ENCODE measurements at places on chromosomes 6 and 20.
A peak's percentile ranks its signal among the peaks of the same experiment; 100 is the strongest.

GRCh38 chr6:105669232-105669631, 266.4 kb upstream of the PREP start:
- no peak for DNase-seq

DNA sequence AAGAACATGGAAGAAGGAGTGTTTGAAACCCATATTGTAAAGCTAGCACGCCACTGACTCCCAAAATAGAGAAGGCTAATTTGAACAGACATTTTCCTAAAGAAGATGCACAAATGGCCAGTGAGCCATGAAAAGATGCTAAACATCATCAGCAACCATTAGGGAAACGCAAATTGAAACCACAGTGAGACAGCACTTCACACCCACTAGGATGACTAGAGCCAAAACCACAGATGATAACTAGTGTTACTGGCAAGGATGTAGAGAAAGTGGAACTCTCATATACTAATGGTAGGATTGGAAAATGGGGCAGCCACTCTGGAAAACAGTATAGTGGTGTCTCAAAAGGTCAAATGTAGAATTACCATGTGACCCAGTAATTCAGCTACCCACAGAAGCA, 58.2 kb downstream of the BMP7 start:
- no peak for DNase-seq

DNA sequence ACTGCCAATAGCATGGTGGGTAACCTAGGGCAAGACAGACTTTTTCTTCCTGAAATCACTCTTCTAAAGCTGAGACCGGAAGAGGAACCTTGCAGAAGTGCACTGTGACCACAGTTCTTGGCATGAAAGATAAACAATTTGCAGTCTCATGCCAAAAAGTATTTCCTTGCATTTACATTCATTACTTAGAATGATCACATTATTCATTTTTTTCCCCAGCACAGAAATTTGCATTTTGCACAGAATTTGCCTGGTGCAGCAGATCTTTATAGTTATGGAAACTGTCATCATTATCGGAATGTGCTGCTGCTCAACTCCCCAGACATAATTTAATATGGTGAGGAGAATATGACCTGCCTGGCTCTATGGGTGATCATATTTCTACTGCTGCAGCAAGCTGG, 42.2 kb upstream of the EDN3 start:
- peak; percentile 40 for DNase-seq

DNA sequence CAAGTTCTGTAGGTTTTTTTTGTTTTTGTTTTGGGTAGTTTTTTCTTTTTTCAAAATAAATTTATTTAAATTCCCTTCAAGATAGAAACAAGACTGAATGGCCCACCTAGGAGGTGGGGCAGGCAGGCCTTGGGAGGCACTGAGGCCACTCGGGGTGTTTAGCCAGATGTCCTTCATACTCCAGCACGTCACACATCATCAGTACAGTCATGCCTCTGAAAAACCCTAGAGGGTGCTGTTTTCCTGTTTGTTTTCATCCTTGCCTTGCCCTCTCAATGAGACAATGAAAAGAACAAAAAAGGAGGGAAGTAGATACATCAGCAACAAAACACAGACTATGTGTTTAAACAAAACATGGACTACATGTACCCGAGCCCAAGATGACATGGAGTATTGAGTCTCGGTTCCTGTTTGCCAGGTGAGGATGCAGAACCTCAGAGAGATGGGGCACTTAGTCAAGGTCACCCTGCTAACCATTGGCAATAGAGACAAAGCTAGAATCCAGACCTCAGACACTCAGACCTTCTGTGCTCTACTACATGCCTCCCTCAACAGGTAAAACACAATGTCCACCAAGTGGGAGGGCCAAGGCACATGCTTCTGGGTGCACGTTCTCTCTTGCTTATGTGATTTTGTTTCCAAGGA, 26.8 kb upstream of the CLIC5 start:
- DNase-seq = peak; percentile 66

GRCh38 chr6:136969433-136969832, 47.3 kb downstream of the SLC35D3 start:
- no peak for DNase-seq

GRCh38 chr6:10384610-10385523, 30.0 kb downstream of the TFAP2A start:
- DNase-seq = no peak

GRCh38 chr20:24164360-24164759, 175.8 kb upstream of the GGTLC1 start:
- DNase-seq = no peak

DNA sequence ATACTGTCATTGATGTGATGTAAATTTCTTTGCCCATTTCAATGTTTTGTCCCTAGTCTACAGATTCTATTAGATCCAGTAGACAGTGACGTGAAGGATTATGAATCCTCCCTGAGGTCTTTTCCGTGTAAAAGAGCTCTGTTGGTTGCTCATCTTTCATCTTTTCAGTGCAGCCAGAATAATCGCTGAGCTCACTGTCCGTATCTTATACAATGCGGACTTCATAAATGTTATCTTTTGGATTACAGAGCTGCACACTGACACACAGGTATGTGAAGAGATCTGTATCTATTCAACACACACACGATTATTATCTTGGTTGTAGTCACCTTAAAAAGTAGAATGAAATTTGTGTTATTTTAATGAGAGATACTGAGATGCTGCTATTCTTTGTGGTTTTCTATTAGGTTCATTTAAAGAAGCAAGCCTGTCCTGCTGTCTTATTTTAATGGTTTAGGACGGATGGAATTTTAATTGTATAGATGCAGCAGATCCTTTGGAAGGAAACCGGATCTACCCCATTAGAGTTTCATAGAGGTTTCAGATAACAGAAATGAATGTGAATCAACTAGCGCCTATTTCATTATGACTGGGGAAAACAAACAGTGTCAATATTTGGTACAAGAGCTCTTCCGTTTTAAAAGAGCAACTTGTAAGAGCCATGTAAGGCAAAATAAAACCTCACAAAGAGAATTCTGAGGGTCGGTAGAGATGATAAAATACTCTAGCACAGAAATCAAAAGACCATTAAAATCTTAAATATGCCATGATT, 79.4 kb downstream of the BMP6 start:
- no peak for DNase-seq

DNA sequence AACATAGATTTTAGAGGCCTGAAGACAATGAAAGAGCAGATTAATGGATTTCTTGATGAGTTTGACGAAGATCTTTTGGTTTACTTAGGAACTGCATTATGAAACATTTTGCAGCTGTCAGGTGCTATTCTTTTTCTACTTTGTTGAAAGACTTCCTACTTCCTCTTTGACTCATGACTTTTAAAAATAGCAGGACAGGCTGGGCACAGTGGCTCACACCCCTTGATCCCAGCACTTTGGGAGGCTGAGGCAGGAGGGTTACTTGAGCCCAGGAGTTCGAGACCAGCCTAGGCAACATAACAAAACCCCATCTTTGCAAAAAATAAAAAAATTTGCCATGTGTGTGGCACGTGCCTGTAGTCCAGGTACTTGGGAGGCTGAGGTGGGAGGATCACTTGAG, 52.0 kb downstream of the ITCH start:
- DNase-seq = peak; percentile 46

GRCh38 chr6:111685058-111685457, 79.4 kb upstream of the TRAF3IP2 start:
- no peak for DNase-seq

DNA sequence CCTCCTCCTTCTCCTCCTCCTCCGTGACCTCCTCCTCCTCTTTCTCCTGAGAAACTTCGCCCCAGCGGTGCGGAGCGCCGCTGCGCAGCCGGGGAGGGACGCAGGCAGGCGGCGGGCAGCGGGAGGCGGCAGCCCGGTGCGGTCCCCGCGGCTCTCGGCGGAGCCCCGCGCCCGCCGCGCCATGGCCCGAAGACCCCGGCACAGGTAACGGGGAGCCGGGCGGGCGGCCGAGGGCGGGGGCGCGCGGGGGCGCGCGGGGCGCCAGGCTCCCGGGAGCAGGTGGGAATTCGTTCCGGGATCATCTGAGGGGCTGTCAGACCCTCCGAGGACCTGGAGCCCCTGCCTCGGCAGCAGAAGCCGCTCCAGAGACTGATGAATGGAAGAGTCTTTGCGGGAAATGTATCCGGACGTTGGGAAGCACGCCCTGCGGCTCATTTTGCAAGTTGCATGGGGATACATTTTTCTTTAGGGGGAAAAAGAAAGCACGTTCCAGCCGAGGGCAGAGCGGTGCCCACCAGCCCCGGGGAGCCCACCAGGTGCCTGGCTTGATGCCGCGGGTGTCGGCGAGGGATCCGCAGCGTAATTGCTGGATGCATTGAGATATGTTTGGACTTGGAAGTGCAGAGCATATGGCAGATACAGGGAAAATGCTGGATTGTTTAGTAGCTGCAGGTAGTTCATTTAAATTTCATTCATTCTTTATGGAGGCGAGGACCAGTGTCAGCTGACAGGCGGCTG, 394 bp downstream of the MYB start:
- DNase-seq = no peak

DNA sequence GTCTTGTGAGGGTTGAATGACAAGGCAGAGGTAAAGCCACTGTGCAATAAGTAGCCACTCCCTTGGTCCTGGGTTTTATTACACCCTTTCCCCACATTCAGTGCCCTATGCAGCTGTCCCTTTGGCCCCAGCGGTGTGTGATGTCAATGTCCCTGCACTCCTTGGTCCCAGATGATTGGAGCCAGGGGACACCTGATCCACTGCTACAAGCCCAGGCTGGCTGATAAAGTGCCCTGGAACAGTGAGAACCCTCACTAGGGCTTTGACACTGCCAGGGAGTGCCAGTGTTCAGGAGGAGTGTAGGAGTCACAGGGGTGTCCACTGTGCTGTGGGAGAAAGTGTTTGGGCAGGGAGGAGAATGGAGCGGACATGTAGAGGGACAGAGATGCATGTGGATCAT, 30.4 kb downstream of the GABRR1 start:
- DNase-seq = no peak

- no peak for DNase-seq
Measured at GRCh38 chr6:34093206-34093605, 52.7 kb downstream of the GRM4 start.

DNA sequence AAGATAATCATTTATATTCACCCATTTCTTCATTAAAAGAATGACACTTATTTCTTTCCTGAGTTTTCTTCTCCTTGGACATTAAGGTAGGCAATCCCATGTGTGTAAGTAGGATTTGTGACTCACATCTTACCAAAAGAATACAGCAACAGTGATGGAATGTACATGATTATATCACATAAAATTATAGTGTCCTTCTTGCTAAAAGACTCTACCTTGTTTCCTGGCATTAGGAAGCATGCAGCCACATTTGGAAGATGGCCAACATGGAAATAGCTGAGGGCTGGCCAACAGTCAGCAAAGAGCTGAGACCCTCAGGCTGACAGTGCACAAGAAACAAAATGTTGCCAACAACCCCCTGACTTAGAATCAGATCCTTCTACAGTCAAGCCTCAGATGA, 327.9 kb upstream of the MARCKS start:
- no peak for DNase-seq

- DNase-seq = no peak
Measured at GRCh38 chr20:23939641-23940040, 48.9 kb downstream of the GGTLC1 start.

GRCh38 chr6:99353126-99353525, 3.7 kb upstream of the FAXC start:
- no peak for DNase-seq

DNA sequence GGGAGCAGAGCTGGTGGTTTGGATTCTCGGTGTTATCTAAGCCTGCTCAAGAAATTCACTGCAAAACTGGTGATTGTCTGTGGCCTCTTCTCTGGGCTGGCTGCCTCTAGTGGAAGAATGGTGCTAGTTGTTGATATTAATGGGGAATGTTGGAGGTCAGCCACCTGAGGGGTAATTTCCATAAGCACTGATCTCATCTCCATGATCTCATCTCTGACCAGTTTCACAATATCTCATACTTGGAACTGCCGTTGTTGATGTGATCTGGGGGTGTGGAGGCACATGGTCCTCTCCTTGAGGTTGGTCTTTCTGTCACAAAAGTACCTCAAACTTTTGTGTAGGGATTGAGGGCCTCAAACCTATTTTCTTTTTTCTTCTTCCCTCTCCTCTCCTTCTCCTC, 102.6 kb downstream of the CD109 start:
- peak; percentile 65 for DNase-seq

GRCh38 chr6:106555767-106556166, 73.5 kb downstream of the RTN4IP1 start:
- no peak for DNase-seq

GRCh38 chr6:17473554-17473953, 80.2 kb downstream of the CAP2 start:
- DNase-seq = no peak

- DNase-seq = no peak
Measured at GRCh38 chr6:20237677-20238460, 25.6 kb upstream of the MBOAT1 start.

- no peak for DNase-seq
Measured at GRCh38 chr20:43776691-43777090, 49.9 kb upstream of the GTSF1L start.

GRCh38 chr6:388202-388903, 3.2 kb upstream of the IRF4 start:
- DNase-seq = peak; percentile 56

GRCh38 chr6:33984466-33985312, 161.2 kb downstream of the GRM4 start:
- no peak for DNase-seq

GRCh38 chr6:259901-260508, 32.3 kb upstream of the DUSP22 start:
- peak; percentile 25 for DNase-seq

GRCh38 chr6:85641522-85641896, 1.2 kb downstream of the SYNCRIP start:
- DNase-seq = no peak

- DNase-seq = peak; percentile 50
Measured at GRCh38 chr20:60206259-60206658, 248.0 kb downstream of the CDH26 start.

GRCh38 chr20:8952721-8953120, 116.2 kb upstream of the PLCB4 start:
- no peak for DNase-seq

DNA sequence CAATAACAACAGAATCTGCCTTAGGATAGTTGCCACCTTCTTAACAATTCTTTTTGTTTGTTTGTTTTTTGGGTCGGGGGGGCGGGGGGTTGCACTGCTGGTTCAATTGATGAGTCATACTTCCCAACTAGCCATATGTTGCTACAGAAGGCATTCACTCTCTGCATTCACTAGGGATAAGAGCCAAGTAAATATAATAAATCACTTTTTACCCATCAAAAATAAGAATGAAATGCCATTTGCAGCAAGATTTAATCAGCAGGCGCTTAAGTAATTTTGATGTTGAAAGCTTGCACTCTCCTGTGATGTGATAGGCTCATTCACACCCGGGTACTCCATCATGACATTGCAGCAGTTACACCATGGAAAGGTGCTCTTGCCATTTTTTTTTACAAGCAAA, 209.8 kb downstream of the HIVEP2 start:
- no peak for DNase-seq

DNA sequence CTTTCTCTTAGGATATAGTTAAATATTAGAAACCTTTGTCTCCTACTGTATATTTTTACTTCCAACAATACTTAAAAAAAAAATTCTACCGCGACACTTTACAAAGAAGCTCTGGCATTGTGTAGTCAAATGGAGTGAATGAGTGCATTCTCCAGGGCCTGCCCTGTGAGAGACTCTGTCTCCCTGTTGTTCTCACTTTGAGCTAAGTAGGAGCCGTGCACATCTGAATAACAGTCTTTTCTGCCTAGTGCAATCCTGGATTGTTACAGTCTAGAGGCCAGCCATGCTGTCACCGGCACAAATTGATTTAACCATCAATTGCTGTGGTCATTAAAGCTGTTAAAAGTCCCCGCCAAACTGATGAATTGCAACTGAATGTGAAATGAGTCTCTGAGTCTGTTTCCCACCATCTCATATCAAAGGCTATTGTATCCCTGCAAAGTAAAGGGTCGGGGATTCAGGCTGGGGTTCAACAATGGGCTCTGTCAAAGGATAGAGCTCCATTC, 156.0 kb downstream of the RFPL4B start:
- no peak for DNase-seq

- DNase-seq = no peak
Measured at GRCh38 chr6:144546807-144547206, 261.7 kb downstream of the UTRN start.
